ENCODE measurements at places on chromosomes 7 and 10. TPM values are rescaled to one million over a fixed set of nuclear protein-coding genes. Genes with fewer than 3 reads are reported as not detected.

GRCh38 chr10:103709341-103709920, 145.9 kb downstream of the SH3PXD2A start:
- DNase-seq = no peak

DNA sequence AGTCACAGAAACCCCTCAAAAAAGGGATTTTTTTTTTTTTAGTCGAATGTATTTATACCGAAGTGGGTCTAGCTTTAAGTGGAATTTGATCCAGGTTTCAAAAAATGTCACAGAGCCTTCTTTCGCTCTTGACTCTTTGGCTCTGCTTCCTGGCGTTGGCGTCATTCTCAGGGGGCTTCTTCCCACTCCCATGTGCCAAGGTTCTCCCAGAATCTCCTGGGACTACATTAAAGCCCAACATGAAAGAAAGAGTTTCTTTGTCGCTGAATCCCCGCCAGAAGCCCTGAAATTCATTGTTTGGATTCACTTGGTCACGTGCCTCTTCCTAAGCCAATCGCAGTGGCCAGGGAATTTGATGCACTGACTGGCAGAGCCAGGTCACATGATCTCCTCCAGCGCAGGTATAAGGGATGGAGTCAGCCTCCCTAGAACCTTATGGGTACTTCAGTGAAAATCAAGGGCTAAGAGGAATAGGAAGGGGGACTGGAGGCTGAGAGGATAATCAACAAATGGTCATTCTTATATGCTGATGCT, 101.2 kb downstream of the RPS24 start:
- no peak for DNase-seq

DNA sequence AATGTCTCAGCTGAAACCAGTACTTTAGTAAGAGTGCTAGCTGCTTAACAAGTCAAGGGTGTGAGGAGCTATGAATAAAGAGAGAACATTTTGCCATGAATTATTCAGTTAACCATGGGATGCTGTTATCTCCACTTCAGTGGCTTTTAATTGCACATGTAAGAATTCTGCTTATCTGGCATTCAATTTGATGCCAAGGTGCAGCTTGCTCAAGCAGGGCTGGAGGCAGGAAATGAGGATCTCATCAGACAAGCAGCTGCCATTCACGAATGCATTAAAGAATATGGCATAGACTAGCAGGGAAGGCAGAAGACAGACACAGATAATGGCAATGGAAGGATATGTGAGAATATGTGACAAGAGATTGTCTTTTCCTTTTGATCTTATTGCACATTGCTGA, 697.8 kb downstream of the NRG3 start:
- no peak for DNase-seq

DNA sequence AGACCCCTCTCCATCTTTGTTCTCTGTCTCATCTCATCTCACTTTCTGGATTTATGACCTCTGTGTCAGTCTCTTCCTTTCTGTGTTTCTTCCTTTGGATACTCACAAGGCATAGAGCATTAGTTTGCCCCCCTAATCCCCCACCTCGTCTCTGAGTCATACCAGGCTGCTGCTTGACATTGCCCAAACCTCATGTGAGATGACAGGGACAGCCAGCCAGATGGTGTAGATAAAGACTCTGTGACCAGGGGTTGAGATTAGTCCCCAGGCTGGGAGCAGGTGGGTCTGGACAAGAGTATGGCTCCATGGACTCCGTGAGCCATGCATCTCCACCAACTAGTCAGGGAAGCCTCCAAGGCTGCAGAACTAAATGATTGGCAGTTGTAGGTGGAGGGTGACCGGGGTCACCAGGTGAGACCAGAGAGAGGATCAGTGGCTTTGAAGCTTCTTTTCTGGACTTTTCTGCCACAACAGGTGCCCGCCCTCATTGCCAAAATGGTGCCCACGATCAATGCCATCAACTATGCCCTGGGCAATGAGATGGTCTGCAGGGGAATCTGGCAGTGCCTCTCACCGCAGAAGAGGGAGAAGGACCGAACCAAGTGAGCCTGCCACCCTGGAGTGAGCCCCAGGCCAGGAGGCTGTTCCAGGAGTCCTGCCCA, 13.3 kb downstream of the RGR start:
- no peak for DNase-seq

Gene NODAL
- total RNA-seq = not detected

- DNase-seq = peak; percentile 95
These were observed 21.2 kb downstream of the ATP6V1F start for GRCh38 chr7:128883622-128884448.

- DNase-seq = no peak
These were observed 104.0 kb downstream of the SRI start for GRCh38 chr7:88115816-88116215.

Gene ELFN1
- 1.2 TPM for total RNA-seq

- no peak for DNase-seq
These were observed 23.9 kb upstream of the CALD1 start for GRCh38 chr7:134755422-134756022.

Gene CYP2C19
- total RNA-seq = 0.10 TPM

Gene SFR1
- total RNA-seq = 9.2 TPM

Gene STEAP2
- 47.7 TPM for total RNA-seq

- no peak for DNase-seq
These were observed 40.4 kb upstream of the KIAA1217 start for GRCh38 chr10:24168258-24169170.

- DNase-seq = no peak
These were observed 298.2 kb downstream of the GRID1 start for GRCh38 chr10:86068231-86069054.

Gene VGF
- not detected for total RNA-seq

DNA sequence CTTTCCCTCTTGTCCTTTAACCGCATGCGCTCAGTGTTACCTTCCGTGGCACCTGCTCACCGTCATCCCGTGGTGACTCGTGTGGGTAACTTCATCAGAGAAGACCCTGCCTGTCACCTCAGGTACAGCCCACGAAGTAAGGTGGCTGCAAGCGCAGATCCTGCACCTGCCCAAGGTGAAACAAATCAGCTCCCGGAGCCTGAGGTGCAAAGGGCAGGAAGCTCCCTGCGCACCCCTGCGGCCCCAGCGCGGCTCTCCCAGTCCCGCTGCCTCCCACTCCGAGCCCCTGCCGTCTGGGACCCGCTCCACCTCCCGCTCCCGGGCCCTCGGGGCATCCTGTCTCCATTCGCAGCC, 110.9 kb upstream of the LANCL2 start:
- no peak for DNase-seq

Gene GNAT3
- not detected for total RNA-seq

DNA sequence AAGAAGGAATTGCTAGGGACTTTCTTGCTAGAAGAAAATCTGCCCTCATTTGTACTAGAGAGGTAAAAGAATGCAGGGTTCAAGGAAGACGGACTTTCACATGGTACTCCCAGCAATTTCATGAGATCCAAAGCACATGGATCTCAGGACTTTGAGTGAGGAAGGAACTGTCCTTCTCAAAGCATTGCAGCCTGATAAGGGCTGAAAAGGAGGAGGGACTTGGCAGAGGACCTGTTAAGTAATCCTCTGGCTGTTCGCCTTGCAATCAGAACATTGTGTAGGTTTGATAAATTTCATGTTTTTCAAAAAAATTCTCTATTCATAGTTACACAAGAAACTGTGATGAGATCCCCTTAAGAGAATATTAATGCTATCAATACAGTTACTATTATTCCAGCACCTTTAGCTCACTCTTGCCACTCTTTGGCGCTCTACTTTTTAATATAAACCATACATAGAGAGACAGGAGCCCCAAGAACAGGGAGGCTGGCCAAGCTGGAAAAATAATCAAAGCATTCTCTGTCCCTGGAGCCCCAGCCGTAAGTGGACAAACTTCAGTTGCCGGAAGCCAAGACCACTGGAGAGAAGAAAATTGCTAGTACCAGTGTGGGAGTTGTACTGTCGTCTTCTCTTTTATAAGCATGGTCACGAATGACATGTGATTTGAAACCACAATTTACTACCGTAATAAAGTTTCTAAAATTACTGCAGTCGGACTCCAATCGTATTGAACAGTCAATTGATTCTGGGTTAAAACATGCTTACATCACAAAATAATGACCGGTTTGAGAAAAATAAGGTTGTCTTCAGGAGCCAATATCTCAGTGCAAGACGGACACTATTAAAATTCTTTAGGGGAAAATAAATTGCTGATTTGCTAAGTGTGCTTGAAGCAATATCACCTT, 424.4 kb downstream of the SDK1 start:
- DNase-seq = no peak

Gene STRIP2
- total RNA-seq = 0.33 TPM

DNA sequence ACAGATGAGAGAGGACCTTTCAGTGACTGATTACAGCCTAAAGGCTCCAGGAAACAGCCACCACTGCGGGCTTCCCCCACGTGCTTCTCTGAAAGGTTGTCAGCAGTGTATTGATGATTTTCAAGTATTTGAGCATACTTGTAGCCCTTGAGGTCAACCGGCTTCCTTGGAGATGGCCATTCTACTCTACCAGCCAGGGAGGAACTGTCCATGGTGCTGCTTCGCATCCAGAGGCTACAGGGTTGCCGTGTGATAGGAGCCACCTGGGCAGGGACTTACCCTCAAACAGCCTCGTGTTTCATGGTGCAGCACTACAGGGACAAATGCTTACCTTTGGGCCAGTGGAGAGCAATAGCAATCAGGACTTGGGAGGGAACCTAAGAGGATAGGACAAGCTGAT, 179.5 kb downstream of the DPP6 start:
- no peak for DNase-seq

Gene ZNF804B
- total RNA-seq = not detected

DNA sequence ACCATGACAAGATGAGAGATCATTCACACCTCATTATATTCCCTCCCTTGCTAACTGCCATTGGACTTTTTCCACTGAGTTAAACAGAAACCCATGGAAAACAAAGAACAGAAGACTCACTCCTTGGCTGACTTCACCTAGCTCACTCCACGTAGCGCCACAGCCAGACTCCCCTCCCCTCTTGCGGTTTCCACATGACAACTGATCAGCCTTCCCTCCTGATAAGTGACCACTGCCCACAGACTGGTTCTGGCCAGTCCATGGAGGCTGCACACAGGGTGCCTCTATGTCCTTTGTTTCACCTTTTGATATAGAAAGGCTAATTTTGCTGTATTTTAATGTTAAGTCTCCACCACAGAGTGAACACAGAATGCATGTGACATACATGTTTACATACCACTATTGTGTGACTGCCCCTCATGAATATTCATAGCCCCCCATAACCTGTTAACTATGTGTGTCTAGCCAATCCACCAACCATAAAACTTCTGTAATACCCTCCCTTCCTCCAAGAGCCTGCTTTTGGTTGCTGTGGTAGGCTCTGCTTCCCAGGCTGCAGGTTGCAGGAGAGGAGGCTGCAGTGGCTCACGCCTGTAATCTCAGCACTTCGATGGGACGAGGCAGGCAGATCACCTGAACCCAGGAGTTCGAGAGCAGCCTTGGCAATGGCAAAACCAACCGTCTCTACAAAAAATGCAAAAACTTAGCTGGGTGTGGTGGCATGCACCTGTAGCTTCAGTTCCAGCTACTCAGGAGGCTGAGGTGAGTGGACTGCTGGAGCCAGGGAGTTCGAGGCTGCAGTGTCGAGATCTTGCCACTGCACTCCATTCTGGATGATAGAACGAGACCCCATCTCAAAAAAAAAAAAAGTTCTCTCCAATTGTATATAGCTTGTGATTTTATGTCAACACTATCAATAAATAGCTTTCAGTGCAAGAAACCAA, 10.0 kb upstream of the IFIT5 start:
- DNase-seq = no peak

DNA sequence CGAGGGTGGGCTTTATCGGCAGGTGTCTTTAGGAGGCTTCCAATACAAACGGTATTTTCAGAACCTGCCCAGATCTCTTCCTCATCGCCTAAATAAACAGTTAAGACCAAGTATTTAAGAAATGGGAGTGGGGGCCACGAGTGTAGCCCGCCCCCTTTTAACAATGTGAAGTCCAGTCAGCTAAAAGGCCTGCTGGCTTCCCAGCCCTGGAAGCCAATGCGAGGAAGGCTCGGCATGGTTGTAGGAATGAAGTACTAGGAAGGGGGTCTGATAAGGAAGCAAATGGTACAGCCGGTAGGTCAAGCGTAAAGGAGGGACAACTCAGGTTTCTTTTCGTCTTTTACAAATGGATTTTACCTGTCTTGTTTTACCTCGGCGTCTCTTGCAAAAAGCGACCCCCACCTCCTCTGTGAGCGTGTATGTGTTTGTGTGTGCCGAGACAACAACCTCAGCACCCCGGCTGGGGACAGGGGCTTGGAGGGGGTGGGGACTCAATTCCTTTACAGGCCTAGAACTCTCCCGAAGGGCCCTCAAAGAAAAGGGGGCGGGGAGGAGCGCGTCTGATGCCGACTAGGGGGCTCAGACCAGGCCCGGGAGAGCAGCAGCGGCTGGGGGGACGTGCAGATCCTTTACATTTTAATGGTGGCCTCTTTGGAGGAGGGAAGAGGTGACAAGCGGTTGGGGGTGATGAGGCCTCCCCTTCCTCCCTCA, 147.6 kb downstream of the GPR85 start:
- DNase-seq = peak; percentile 77

GRCh38 chr10:18473424-18474117, 177.8 kb downstream of the NSUN6 start:
- no peak for DNase-seq

Gene CRPPA
- 4.7 TPM for total RNA-seq

Gene PNLIPRP2
- not detected for total RNA-seq

Gene PWWP2B
- total RNA-seq = 10.4 TPM

DNA sequence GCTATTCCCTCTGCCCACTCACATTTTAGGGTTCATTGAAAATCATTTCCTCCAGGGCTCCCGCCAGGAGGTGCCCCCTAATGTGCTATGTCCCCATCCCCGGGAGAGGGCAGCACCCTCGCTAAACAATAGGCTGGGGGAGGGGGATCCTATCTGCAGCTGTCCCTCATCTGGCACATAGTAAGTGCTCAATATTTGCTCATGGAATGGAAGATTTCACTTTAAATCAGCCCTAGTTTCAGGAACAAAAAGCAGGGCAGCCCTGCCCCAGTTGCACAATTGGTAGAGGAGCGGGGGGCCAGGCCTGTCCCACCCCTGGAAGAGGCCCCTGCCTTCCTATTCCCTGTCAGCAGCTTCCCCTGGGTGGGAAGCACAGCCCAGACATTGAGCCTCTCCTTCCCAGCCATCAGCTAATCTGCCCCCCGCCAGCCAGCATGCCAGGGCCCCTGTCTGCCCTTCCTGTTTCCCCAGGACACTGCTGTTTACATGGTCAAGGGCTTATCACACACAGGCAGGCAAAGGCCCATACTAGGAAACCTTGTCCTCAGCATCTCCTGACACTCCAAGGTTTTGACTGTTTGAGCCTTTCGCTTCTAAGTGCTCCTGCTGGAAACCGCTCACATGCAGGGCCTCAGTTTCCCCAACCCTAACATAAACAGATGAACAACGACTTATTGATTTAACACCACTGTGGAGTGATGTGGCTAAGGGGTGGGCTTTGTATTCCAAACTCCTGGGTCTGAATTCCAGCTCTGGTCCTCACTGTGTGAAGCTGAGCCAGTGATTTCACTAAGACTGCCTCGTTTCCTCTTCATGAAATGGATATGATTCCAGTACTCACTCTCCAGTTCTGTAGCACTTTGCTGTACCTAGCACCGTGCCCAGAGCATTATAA, 130.7 kb upstream of the ZMIZ1 start:
- DNase-seq = no peak

DNA sequence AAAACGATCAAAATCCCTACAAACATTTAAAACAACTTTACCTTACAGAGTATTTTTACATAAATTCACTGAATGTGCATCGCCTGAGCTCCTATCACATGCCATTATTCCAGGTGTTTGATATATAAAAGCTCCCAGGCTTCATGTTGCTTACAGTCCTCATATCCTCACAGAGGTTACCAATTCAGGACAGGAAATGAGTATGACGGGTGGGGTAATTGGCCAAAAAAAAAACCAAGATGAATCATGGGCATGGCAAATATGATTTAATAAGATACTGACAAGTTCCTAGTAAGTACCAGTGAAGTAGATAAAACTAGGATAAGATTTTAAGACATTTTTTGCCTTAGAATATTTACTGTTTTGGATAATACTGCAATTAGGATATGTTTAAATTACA, 135.8 kb downstream of the KMT2E start:
- no peak for DNase-seq
